Mammary epithelial cell (primary cell): ENCODE measurements at places on chromosomes 7 and 10. TPM values are rescaled to one million over a fixed set of nuclear protein-coding genes. Genes with fewer than 3 reads are reported as not detected.

DNA sequence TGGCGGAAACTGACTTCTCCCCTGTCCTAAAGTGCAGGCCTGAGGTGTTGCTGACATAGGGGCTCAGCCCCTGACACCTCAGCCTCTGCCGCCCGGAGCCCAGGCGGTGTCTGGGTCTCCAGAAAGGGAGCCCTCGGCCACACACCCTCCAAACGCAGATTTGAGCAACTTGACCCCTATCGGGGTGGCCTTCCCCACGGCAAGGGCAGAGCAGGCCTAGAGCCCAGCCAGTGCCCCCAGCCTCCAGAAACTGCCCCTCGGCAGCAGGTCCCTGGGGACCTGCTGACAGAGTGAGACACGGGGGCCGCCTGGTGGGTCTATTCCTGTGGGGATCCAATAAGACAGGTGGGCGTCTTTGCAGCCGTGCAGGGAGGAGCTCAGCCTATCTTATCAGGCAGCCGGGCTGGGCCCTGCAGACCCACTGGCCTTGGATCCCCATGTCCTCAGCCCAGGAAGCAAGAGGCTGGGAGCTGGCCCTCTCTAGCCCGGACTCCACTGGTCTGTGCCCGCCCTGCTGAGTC lies 11.0 kb downstream of the TMEM184A start:
- DNase-seq = no peak

- DNase-seq = peak; percentile 29
These were observed 124.7 kb downstream of the CNOT4 start for GRCh38 chr7:135385209-135385608.

DNA sequence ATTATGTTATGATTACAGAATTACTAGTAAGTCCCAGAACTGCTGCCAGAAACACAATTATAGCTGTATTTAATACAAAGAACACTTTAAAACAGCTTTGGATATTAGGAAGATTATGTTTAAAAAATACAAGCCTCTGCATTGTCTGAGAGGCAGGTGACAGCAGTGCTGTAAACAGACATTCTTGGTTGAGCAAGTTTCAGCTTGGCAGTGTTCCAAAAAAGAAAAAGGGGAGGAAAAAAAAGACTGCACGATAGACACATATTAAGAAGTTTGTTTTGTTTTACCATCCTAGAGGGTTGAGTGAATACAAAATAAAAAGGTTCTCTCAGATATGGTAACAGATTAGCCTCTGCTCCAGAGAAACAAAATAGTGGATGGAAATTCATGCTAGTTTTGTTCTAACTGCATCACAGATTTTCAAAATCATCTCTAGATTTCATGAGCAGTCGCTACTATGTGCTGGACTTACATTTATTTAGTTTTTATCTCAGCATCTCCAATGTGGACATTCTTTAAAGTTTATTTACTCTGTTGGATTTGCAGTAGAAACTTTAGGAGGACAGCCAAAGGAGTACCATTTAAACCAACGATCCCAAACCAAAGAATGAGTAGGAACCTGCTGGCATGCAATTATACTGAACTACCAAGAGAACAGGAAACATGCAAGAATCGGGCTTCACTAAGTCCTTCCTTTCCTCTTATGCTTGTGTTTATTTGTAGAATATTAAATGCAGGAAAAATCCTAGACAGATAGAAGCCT lies 9.0 kb downstream of the FAM204A start:
- DNase-seq = peak; percentile 20

- DNase-seq = peak; percentile 40
These were observed 12.2 kb upstream of the PSAP start for GRCh38 chr10:71863203-71863602.

DNA sequence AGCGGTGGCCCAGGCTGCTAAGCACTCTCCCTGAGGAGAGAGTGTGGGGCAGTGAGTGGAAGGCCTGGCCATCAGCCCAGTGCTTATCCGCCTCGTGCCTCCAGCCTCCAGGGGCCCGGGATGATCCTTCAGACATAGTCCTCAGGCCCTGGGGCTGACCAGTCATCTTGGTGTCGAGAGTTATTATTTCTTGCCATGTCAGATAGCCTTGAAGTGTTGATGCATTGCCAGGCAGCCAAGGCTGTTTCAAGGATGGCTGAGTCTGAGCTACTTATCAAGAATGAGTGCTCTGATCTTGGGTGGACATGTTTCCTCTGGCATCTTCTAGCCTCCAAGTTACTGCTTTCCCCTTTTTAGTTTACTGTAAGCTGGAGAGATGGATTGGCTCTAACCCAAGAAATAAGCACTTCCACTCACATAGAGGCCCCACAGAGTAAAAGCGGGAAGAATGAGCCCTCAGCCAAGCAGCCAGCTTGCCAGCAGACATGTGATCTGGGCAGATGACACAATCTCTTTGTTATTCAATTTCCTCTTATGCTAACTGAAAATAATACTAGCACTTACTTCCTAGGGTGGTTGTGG lies 136.5 kb upstream of the NAMPT start:
- DNase-seq = peak; percentile 41

GRCh38 chr10:89213191-89213808 lies 6.2 kb upstream of the CH25H start:
- peak; percentile 31 for DNase-seq

DNA sequence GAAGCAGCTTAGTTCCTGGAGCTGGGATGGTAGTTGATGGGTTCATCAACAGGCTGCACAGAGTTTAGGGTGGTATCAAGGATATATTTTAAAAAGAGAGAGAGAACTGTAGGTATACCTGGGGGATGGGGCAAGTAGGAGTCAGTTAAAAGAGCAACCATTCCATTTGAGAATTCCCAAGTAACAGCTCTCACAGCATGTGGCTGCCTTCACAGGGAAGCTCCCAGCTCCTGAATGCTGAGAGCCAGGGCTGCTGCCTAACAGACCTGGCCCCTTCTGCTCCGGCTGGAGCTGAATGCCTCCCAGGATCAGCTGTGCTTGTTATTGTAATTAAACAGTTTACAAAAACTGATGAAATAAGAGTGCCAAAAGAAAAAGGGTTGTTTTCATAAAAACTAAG lies 58.8 kb upstream of the GPR26 start:
- no peak for DNase-seq

DNA sequence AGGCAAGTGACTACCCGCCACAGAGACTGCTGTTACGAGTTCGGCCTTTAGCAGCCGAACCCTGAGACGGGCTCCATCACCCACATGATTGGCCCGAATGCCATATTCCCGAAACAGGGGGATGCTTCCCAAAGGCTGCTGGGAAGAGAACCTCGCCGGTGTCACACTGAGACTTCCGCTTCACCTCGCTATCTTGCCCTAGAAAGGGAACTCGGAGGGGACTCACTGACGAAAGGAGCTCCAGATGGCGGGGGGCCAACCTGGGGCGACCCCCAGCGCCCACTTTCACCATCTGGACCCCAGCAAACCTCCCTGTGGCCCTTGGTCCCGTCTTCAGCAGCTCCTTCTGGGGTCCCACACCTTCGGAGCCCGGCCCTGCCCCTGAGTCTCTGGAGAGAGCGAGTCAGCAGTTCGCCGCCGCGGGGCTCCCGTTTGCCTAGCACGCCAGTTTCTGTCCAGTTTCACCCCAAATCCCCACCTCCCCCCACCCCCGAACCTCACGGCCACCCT lies 529 bp downstream of the HPS1 start:
- DNase-seq = peak; percentile 27

- no peak for DNase-seq
These were observed 4.6 kb upstream of the TMEM139 start for GRCh38 chr7:143280160-143280559.

- DNase-seq = no peak
These were observed 66.2 kb upstream of the PCBD1 start for GRCh38 chr10:70954381-70955176.

- DNase-seq = peak; percentile 98
These were observed at the start of gene TSPAN13 for GRCh38 chr7:16753102-16753931. TSPAN13 (plus strand) TSS chr7:16753755; CDS start chr7:16753968, 213 bp downstream.

DNA sequence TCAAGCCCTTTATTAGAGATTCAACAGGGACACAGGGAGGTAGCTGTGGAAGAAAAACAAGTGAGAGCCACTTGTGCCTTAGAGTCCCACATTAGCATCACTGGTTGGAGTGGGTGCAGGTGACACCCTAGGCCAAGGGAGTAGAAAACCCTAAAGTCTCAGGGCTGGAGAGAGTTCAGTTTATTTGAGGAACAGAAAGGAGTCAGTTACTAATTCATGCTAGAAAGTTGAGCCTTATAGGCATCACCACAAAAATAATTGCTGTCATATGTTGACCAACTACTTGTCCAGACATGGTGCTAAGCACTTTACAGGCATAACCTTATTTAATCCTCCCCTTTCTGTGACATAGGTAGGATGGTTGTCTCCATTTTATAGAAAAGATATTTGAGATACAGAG lies 20.9 kb upstream of the ACSL5 start:
- no peak for DNase-seq

- no peak for DNase-seq
These were observed 32.8 kb upstream of the ZNF365 start for GRCh38 chr10:62341419-62341818.

DNA sequence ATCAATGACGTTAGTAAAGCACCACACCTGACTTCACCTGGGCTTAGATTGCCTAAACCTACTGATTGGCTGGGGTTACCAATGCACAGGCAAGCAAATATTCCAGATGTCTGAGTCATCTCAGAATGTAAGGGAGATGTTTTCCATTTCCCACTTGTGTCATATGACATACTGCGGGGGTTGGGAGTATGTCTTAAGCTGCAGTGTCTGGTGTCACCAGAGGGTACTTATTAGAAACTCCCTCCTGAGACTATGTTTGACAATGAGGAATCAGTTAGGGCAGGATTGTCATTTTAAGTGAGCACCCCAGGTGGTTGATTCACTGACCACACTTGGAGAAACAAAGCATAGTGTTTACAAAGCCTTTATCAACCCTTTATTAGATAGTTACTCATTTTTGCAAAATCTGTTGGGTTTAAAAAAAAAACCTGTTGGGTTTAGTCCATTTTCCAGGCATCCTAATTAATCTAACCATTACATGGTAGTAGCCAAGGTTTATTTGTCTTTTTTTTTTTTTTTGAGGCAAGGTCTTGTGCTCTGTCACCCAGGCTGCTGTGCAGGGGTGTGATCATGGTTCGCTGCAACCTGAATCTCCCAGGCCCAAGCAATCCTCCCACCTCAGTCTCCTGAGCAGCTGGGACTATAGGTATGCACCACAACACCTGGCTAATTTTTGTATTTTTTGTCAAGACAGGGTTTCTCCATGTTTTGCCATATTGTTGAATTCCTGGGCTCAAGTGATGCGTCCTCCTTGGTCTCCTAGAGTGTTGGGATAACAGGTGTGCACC lies 72.5 kb downstream of the CDK6 start:
- DNase-seq = peak; percentile 97

DNA sequence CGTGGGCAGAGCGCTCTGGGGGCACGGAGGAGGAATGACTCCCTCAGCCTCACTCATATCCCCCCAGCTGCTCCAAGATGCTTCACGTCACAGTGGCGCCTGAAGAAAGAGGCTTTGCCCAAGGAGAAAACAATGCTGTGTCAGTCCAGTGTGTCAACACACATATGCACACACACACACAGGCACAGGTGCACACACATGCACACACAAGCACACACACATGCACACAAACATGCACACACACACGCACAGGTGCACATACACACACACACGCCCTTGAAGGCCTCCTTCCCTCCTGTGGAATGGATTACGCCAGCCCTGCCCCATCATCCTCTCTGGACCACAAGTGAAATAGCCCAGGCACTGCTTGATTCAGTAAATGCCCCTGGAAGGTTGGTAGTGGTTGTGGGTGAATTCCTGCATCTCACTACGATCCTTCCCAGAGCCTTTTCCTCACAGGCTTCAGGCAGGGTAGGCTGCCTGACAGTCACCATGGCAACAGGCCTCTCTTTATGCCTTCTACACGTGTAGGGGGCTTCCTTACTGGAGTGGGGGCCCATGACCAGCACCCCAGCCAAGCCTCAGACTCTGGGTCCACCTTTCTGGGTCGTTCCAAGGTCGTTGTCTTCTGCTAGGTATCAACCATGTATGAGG lies 371.5 kb upstream of the PODXL start:
- DNase-seq = no peak

- peak; percentile 25 for DNase-seq
These were observed 51.2 kb downstream of the KIF5B start for GRCh38 chr10:32005050-32005449.

DNA sequence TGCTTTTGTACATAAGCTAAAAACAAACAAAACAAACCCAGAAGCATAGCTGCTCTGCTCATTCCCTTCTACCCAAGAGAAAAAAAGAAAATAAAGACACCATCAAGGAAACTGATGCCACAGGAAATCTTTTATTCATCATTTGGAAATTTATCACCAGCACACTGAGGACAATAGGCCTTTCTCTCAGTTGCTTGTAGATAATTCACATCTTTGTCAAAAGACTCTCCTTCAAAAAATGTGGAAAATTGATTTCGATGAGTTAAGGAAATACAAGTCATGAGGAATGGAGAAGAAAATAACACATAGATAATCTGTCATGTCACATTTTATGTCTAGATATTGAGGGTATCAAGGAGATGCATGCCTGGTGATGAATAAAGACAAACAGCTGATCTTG lies 53.5 kb downstream of the ZNF37A start:
- no peak for DNase-seq

GRCh38 chr10:125147971-125148439 lies 12.4 kb downstream of the CTBP2 start:
- no peak for DNase-seq

DNA sequence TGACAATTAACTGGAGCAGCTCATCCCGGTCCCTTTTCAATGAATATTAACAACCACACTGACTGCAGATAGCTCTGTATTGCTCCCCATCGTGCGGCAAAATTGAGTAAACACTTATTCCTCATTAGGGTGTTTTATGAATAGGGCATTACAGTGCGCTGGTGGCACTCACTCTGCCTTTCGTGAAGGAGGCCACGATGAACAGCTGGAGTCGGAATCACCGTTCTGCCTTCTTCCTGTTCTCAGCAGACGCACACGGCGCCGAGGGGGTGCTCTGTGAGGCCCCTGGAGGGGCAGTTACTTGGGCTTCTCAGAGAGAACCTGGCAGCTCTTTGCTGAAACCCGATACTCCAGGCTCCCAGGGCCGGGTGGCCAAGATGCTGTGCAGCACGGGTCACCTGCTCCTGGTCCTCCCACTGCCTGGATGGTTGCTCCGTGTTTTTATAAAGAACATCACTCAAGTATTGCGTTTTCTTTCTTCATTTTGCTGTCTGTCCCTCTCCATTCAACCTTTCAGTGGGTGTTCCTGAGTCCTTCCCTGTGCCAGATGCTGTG lies 241.9 kb downstream of the GLRX3 start:
- no peak for DNase-seq

- no peak for DNase-seq
These were observed 194.3 kb upstream of the GPR26 start for GRCh38 chr10:123471811-123472210.

Gene TRIM73
- 0.08 TPM for polyA plus RNA-seq

Gene ZNF722
- polyA plus RNA-seq = not detected

Gene LIPF
- not detected for polyA plus RNA-seq

Gene NANOS1
- 2.1 TPM for polyA plus RNA-seq

Gene EFCAB10
- polyA plus RNA-seq = not detected

Gene SLC26A5
- not detected for polyA plus RNA-seq

Gene CTAGE6
- polyA plus RNA-seq = not detected

Gene TBXAS1
- polyA plus RNA-seq = 3.1 TPM

Gene HGF
- not detected for polyA plus RNA-seq
